ENCODE measurements at places on chromosomes 2 and 18.

DNA sequence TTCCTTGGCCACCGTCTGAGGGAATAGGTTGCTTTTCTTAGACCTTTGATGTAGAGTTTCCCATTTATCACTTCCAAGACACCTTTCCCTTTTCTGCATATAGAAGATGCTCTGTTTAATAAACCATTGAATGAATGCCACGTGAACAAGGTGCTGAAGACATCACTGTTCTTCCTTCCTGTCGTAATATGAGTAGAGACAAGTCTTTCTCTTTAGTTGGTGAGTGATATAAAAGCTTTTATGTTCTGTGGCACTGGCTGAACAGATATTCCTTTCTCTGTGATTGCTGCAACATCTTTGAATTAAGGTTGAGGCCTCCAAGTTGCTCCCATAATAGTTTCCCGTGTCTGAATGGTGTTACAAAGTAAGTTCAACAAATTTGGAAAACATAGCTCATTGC is 38.7 kb downstream of the TTC39C start:
- DNase-seq, result no peak

GRCh38 chr2:11539317-11540147 is 5.7 kb downstream of the GREB1 start:
- DNase-seq, result no peak

- no peak for DNase-seq
These were observed 65.9 kb downstream of the IL1R2 start for GRCh38 chr2:102057502-102058292.

- DNase-seq, result no peak
These were observed 73.2 kb downstream of the SUMO1 start for GRCh38 chr2:202165208-202165607.

DNA sequence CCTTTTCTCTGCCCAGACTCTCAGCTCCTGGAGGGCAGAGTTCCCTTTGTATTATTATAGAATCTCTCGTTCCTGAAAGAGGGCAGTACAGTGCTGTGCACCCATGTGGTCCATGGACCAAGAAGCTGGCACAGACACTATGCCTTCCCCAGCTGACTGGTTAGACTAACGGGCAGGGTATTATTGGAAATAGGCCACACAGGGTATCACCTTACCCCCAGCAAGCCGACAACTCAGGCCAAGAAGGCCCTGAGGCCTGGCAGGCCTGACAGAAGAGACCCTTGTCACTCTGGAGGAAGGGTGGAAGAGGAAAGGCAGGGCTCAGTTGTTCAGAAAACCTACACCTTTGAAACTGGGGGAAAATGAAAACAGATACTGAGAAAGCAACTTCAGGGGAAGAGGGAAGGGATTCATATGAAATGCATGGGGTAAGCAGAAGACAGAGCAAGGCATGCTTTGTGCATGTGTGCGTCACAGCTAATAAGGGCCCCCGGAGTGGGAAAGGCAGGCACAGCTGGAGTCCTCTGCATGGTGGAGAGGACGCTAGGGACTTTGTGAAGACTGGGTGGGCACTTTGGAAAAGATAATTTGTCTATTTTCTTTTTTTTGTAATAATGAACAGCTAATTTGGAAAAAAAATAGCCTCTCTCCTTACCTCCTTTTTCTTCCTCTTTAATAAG is 476.8 kb upstream of the CELF4 start:
- DNase-seq, result no peak

GRCh38 chr2:85737481-85737880 is 16.3 kb upstream of the ATOH8 start:
- no peak for DNase-seq

GRCh38 chr2:226993171-226993570 is 157.3 kb downstream of the RHBDD1 start:
- DNase-seq, result no peak

GRCh38 chr2:107068069-107068916 is 182.3 kb upstream of the ST6GAL2 start:
- no peak for DNase-seq

- no peak for DNase-seq
These were observed 49.0 kb downstream of the FBLN7 start for GRCh38 chr2:112187046-112187715.

GRCh38 chr18:48208432-48209140 is 200.6 kb downstream of the ZBTB7C start:
- no peak for DNase-seq

DNA sequence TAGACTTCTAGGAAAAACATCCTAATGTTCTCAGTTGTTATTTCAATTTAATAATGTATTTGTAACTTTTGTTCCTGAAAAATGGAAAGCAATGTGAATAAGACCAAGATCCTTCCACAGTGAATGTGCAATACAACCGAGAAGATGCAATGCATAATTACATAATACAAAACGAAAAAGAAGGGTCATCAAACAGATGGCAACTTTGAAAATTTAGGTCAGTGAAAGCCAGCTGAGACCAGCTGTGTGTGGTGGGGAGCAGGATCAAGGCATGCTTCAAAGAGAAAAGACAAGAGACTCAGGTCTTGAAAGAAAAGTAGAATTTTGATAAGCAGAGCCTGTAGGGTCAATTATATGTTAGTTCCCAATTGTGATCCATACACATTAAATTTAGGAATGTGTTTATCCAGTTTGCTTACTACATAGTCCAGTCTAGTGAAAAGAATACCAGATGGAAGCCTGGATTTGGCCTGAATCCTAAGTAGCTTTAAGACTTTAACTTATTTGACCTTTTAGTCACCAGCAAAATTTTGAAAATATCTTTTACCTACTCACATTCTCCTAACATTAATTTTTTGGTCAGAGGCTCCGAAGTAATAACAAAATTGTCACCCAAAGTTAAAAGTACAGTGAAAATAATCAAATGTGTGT is 93.7 kb downstream of the COBLL1 start:
- DNase-seq, result no peak

- no peak for DNase-seq
These were observed 167.5 kb downstream of the TWIST2 start for GRCh38 chr2:239015218-239015900.

- no peak for DNase-seq
These were observed 589.9 kb downstream of the XIRP2 start for GRCh38 chr2:167478196-167478595.

DNA sequence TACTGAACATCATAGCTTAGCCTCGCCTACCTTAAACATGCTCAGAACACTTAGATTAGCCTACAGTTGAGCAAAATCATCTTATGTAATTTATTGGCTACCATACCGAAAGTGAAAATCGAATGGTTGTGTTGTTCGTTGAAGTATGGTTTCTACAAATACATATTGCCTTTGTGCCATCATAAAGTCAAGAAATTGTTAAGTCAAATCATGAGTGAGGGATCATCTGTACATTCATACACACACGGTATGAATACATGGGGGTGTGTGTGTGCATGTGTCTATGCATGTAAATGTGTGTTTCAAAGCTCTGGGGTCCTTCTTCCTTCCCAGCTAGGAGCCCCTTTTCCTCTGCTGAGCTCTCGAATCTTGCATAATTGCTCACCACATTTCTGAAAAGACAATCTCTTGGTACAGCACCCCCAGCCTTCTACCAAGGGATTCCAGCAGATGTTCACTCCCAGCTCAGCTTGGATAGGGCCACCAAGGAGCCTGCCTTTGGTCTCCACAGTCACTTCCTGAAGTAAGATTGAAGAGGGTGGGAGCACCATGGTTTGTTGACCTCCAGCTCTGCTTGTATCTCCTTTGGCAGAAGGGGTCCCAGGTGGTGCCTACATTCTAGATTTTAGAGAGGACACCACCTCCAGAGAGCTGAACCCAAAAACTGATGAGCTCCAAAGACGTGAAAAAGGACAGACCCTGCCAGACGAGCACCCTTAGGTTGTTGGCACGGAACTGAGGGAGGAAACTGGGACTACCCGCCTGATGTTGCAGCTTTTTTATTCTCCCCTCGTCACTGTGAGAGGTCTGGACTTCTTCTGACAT is 33.2 kb upstream of the CYP1B1 start:
- no peak for DNase-seq

DNA sequence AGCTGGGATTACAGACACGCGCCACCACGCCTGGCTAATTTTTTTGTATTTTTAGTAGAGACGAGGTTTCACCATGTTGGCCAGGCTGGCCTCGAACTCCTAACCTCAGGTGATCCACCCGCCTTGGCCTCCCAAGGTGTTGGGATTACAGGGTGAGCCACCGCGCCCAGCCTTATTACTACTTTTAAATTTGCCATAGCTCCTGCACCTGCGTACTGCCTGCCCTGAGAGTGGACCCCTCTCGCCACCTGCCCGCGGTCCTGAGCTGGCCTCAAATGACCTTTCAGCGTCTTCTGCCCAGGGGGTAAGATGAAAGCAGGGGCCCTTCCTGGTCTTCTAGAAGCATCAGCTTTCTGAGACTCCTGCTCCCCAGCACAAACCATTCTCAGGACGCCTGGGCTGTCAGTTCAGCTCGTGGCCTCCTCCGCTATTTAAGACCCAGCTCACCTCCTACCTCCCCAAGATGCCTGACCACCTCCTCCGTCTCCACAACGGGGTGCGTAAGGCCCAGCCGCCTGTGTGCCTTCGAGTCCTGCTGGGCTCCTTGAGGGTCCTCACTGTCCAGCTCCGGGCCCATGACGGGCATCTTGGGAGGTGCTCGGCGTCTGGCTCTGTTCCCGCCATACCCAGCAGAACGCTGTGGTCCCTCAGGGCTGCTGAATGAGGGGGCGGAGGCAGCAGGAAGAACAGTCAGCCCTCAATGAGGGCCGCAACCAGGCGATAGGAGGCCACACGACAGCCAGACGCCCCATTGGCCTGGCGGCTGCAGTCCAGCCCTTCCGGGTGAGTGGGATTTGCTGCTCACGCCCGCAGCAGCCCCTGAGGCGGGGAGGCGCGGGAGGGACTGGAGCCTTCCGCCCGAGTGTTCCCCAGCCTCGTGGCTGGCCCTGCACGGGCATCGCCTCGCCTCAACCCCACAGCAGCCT is 266.6 kb downstream of the TFCP2L1 start:
- no peak for DNase-seq

- no peak for DNase-seq
These were observed 32.2 kb downstream of the PLEKHA3 start for GRCh38 chr2:178512484-178512883.

- no peak for DNase-seq
These were observed 196.1 kb upstream of the SALL3 start for GRCh38 chr18:78783564-78783960.

GRCh38 chr18:42156281-42156680 is 201.2 kb downstream of the PIK3C3 start:
- no peak for DNase-seq

DNA sequence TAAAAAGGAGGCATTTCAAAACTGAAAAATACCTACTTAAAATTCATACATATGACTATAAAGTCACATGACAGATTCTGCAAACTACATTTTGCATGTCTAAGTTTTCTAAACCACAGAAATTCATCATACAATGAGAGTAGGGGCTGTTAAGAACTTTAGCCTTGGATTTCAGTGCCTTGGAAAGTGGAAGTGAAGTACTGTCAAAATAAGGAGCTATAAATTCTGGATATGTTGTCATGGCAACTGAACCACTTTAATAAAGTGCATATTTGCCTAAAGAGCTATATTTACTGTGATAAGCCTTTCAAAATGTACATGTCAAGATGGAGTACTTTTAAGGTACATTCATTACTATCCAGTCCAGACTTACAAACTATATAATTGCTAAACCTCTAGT is 227.1 kb downstream of the RAB3GAP1 start:
- no peak for DNase-seq

GRCh38 chr2:174259981-174260380 is 11.6 kb upstream of the OLA1 start:
- peak; percentile 73 for DNase-seq

DNA sequence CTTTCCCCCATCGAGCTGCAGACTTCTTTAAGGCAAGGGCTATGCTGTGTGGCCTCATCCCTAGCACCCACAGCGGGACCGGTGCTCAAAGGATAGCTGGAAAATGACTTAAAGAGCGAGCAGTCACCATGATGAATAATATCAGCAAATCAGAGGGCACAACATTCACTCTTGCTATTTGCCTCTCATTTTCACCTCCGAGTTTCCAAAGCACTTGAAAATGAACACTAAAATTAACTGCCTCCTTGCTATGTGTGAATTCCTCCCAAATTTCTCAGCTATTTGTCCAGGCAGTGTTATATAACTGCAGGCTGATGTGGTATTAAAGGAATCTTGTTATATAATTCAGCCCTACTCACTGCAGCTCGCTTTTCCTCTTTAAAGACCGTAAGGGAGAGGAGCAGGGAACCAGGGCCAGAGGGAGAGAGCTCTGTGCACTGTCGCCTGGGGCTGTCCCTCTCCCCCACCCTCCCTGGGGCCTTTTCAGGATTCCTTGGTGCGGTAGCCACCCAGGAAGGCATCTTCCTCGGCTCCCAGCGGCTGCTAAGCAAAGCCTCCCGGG is 1.4 kb downstream of the CYS1 start:
- no peak for DNase-seq

DNA sequence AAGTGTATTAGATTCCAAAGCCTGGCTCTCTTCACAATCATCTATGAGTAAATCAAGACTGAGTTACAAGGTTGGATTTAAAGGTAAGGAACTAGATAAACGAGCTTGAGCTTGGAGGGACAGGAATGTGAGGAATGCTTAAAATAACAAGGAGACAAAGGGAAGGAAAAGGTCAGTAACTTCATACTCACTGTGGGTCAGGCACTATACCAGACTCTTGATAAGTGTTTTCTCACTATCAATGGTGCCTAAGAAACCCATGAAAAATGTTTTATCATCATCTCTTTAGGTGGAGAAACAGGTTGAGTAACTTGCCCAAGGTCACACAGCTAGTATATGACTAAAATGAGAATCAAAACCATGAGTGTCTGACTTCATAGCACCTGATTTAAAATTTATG is 212.1 kb downstream of the CDH2 start:
- DNase-seq, result no peak

GRCh38 chr2:127637725-127638252 is 8.2 kb upstream of the GPR17 start:
- DNase-seq, result peak; percentile 13

GRCh38 chr2:232276084-232276732 is 102.3 kb upstream of the ALPP start:
- no peak for DNase-seq

GRCh38 chr18:40944576-40944975 is 1010.5 kb upstream of the PIK3C3 start:
- DNase-seq, result no peak

- DNase-seq, result peak; percentile 58
These were observed 6.8 kb downstream of the ZNF397 start for GRCh38 chr18:35247412-35248249.

- DNase-seq, result no peak
These were observed 511.2 kb downstream of the TSN start for GRCh38 chr2:122266636-122267035.

Data from AML-193 (cell line).